Suppressor macrophage treated with lipopolysaccharide for 4 hours (primary cell): ENCODE measurements at places on chromosomes 3 and 15.
A peak's percentile ranks its signal among the peaks of the same experiment; 100 is the strongest.

DNA sequence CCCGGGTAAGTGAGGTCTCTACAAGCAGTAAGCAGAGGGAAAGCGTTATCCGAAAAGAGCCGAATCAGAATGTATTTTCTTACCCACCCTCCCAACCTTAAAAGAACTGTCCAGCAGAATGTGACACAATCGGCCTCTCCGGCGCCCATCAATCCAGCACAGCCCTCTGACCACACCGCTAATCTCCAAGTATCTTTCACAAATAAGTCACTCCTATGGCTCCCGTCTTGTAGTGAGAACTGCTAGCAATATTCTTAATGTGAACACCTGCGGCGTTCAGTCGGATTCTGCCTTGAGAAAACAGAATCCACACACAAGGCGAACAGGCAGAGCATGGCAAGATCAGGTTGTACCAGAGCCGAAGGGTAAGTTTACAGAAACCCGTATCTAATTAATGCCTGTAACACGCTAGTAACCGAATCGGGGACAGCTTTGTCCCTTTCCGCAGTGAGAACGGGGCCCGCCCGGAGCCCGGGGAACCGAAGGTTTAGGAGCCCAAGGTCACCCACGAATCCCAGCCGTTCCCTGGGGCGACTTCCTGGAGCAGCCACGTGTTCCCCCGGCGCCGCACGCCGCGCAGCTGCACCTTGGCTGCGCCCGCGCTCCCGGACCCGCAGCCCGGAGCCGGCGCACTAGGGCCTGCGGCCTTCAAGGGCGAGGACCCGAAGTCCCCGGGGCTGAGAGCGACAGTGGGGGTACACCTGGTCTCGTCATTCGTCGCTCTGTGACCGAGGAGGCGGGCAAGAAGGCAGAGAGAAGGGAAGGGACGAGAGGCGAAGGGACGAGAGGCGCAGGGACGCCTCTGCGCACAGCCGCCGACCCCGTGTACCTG is 672 bp downstream of the TFRC start:
- DNase-seq: peak; percentile 73

DNA sequence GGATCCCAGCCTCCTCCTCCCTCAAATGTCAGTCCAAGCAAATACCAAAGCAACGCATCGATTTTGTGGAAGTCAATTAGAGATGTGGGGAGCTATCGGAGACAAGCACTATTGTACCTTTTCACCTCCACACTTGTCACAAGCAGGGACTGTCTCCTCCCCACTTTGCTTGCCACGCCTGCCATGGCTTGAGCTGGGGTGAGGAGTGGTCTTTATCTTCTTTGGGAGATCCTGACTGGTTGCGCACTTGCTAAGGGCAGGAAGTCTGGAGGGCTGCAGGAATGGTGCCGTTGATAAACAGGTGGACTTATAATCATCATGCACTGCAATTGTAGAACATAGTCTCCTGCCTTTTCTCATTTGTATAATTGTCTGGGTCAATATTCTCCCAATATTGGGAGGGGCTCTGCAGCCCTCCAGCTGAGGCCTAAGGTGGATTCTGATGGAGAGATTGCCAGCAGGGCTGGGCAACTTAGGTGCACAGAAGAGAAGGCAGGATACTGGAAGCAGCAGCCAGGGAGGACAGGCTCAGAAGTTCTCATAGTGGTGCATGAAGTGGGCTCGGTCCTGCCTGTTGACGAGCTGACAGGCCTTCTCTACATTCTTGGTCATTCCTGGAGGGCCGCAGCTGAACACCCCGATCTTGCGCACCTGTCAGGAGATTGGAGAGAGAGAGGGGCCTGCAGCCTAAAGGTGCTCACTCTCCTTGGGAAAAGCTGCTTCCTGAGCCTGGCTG is 20.2 kb downstream of the DUOX2 start:
- no peak for DNase-seq

DNA sequence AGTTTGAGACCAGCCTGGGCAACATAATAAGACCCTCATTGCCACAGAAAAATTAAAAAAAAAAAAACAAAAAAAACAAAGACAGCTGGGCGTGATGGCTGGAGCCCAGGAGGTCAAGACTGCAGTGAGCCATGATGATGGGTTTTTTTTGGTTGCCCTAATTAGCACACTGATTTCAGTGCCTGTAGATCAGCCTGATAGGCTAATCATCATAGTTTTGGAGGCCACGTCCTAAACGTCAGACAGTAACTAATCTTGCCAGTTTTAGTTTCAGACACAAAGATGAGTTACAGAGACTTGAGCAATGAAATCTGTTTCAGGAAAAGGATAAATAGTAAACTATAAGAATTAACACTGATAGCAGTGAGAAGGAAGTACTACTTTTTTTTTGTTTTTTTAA is 55.4 kb downstream of the LRCH3 start:
- no peak for DNase-seq

DNA sequence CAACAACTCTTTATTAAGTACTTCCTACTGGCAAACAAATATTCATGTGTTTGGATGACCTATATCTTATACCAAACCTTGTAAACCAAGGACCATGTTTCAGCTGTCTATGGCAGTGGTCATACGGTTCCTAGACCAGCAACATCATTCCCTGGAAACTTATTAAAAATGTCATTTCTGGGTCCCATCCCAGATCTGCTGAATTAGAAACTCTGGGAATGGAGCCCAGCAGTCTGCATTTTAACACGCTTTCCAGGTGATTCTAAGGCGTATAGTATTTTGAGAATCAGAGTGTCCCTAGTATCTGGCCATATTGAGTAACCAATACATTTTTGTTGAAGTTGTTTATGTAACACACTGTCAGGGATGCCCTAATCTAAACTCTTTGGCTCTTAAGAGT is 363.4 kb upstream of the LRRC3B start:
- DNase-seq: no peak

- DNase-seq: no peak
Observed at GRCh38 chr3:127063916-127064315, 81.0 kb downstream of the PLXNA1 start.
